ENCODE measurements at places on chromosomes 2 and 18. TPM values are rescaled to one million over a fixed set of nuclear protein-coding genes. Genes with fewer than 3 reads are reported as not detected.

Gene PSMD1
- total RNA-seq = 156 TPM

Gene CCDC68
- 1.6 TPM for total RNA-seq

Gene IL1RL2
- total RNA-seq = 0.43 TPM

DNA sequence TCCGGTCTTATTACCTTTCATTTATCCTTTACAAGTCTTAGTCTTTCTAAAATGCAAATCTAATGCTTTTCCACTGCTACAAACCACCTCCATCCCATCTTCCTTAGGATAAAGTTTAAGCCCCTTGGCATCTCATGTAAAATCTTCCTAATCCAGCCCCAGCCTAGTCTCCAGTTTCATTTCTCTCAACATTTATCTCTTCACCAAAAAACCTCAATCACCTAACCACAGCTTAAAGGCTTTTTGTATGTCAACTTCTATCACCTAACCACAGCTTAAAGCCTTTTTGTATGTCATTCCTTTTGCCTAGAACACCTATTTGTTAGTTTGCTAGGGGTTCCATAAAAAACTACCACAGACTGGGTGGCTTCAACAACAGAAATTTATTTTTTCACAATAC lies 4.2 kb downstream of the TRAK2 start:
- no peak for DNase-seq

GRCh38 chr2:126317790-126318431 lies 338.0 kb upstream of the GYPC start:
- no peak for DNase-seq

All from psoas muscle (tissue), 8 donors.